ENCODE measurements at places on chromosomes 3 and 15. TPM values are rescaled to one million over a fixed set of nuclear protein-coding genes. Genes with fewer than 3 reads are reported as not detected.
A peak's percentile ranks its signal among the peaks of the same experiment; 100 is the strongest.

DNA sequence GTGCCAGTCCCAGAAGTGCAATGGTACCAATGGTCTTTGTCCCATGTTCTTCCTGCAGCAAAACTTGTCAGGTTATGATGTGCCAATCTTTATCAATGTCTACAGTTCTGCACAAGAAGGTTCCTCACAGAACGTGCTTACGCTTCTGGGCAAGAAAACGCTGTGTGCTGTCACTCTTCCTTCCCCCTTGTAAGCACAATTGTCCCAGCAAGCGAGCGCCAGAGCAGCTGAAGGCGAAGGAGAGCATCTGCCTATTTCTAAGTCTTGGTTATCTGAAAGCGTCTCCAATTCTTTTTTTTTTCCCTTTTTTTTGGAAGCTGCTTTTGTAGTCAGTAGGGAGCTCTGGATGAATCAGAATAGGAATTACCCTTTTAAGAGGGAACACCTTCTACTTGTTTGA lies 514.4 kb downstream of the FGF12 start:
- H3K4me1 ChIP-seq = no peaks in the 10 kb centered on the region
- no peak overlapping the region for H3K27ac ChIP-seq
- H3K27me3 ChIP-seq = no peaks in the 10 kb centered on the region
- no peaks in the 10 kb centered on the region for H3K36me3 ChIP-seq
- DNase-seq = no peak

- no peaks in the 10 kb centered on the region for H3K27me3 ChIP-seq
- no peaks in the 10 kb centered on the region for H3K36me3 ChIP-seq
- no peak overlapping the region for H3K27ac ChIP-seq
- no peak for DNase-seq
- no peak overlapping the region for H3K4me3 ChIP-seq
Measured at GRCh38 chr3:121111914-121112612, 204.1 kb downstream of the STXBP5L start.

DNA sequence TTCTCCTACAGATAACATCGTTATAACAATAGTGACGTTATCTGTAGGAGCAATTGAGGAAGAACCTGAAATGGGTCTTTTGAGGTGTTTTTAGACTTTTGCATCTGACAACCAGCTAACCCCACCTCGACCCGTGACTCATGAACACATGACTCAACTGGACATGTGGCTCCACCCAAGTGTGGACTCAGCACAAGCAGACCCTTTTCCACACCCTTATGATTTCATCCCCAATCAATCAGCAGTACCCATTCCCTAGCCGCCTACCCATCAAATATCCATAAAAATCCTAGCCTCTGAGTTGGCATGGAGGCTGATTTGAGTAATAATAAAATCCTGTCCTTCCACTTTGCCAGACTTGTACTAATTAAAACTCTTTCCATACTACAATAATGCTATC lies 255.4 kb downstream of the ARPP21 start:
- no peak overlapping the region for H3K4me3 ChIP-seq
- H3K27me3 ChIP-seq = no peaks in the 10 kb centered on the region
- no peaks in the 10 kb centered on the region for H3K4me1 ChIP-seq
- no peak overlapping the region for H3K27ac ChIP-seq
- no peaks in the 10 kb centered on the region for H3K36me3 ChIP-seq

- H3K27ac ChIP-seq = no peak overlapping the region
- peaks cover 18% of the 10 kb centered on the region for H3K36me3 ChIP-seq
- DNase-seq = no peak
- H3K27me3 ChIP-seq = no peaks in the 10 kb centered on the region
Measured at GRCh38 chr3:126743781-126744180, 39.7 kb downstream of the CHCHD6 start.

DNA sequence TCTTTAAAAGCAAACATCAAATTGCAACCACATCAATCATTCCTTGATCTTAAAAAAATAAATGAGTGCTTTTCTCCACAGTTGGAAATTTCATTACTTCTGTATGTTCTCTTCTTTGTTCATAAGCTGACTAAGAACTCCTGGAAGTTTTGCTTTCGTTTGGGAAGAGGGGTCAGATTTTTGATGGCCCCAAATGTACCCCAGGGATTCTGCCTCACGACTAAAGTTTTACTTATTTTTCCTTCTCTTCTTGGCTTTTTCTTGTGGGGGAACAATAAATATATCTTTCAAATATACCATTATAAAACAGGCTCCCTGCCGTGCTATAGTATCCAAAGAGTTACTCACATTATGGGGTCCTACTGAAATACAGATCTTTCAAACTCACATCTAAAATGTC lies 215.0 kb upstream of the CDIN1 start:
- peaks cover 4% of the 10 kb centered on the region for H3K27me3 ChIP-seq
- no peak overlapping the region for H3K27ac ChIP-seq
- no peak overlapping the region for H3K4me3 ChIP-seq
- no peak for DNase-seq
- H3K36me3 ChIP-seq = no peaks in the 10 kb centered on the region

DNA sequence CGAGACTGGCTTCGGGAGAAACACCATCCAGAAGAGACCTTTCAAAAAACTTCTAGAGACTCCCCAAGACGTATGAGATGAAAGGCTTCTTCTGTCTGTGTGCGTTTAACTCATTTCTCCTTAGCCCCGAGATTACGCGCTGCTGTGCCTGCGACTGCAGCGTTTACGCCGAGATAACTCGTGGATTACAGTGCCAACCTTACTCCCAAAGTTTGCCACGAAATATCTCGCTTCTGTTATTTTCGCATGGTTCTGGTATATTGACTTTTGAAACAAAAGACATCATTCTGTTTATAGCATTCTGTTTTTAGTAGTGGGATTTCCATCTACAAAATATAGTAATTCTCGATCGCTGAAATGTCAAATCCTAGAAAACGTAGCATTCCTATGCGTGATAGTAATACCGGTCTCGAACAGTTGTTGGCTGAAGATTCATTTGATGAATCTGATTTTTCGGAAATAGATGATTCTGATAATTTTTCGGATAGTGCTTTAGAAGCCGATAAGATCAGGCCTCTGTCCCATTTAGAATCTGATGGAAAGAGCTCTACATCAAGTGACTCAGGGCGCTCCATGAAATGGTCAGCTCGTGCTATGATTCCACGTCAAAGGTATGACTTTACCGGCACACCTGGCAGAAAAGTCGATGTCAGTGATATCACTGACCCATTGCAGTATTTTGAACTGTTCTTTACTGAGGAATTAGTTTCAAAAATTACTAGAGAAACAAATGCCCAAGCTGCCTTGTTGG lies 467 bp downstream of the PGBD4 start:
- peak overlapping the region; percentile 99 for H3K27ac ChIP-seq
- H3K4me1 ChIP-seq = peaks cover 53% of the 10 kb centered on the region
- no peaks in the 10 kb centered on the region for H3K27me3 ChIP-seq
- peaks cover 6% of the 10 kb centered on the region for H3K36me3 ChIP-seq

GRCh38 chr3:53166781-53167291 lies 5.8 kb downstream of the PRKCD start:
- no peaks in the 10 kb centered on the region for H3K27me3 ChIP-seq
- no peak overlapping the region for H3K27ac ChIP-seq
- no peak overlapping the region for H3K4me3 ChIP-seq
- H3K4me1 ChIP-seq = peaks cover 68% of the 10 kb centered on the region
- H3K36me3 ChIP-seq = no peaks in the 10 kb centered on the region

GRCh38 chr15:101388046-101388445 lies 93.0 kb upstream of the SNRPA1 start:
- H3K36me3 ChIP-seq = no peaks in the 10 kb centered on the region
- no peaks in the 10 kb centered on the region for H3K27me3 ChIP-seq
- H3K4me3 ChIP-seq = no peak overlapping the region
- no peak overlapping the region for H3K27ac ChIP-seq
- DNase-seq = no peak
- H3K4me1 ChIP-seq = no peaks in the 10 kb centered on the region

DNA sequence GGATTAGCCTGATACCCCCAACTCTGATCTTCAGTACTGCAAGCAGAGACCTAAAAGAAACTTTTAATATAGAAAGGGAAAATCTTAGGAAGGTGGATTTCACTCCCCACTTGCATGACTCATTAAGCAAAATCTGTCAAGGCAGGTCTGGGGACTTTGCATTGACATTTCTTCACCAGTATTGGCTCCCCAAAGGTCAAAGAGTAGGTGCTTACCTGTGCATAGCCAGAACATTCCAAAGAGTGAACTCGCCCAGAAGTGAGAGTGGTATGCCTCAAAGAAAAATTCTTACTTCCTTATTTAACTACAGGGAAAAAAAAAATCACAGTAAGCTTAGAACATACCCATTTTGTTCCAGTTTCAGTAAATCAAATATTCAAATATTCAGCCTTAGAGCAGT lies 140.9 kb upstream of the TP63 start:
- H3K4me3 ChIP-seq = no peak overlapping the region
- no peaks in the 10 kb centered on the region for H3K4me1 ChIP-seq
- no peak for DNase-seq
- H3K27ac ChIP-seq = no peak overlapping the region
- H3K27me3 ChIP-seq = no peaks in the 10 kb centered on the region
- H3K36me3 ChIP-seq = peaks cover 4% of the 10 kb centered on the region

- H3K36me3 ChIP-seq = peaks cover 7% of the 10 kb centered on the region
- H3K4me1 ChIP-seq = no peaks in the 10 kb centered on the region
- no peak overlapping the region for H3K4me3 ChIP-seq
- H3K27me3 ChIP-seq = no peaks in the 10 kb centered on the region
- DNase-seq = no peak
Measured at GRCh38 chr15:35095941-35096340, 10.8 kb upstream of the NANOGP8 start.

DNA sequence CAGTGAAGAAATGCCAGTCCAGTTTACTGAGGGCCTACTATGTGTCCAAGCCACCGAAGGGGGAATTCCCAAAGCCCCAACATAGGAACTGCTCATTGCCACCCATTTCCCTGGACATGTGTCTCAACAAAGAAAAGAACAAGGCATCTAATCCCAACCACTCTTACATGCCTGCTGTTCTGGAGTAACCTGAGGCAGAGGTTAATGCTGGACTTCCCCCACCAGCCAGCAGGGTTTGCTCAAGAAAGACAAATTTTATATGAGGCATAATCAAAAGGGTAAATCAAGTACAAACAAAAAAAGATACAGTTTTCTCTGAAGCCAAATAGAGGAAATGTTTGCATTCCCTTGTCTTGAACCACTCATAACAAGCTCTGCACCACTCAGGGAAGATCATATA lies 4.1 kb downstream of the ADCY5 start:
- DNase-seq = no peak
- no peaks in the 10 kb centered on the region for H3K4me1 ChIP-seq
- H3K36me3 ChIP-seq = no peaks in the 10 kb centered on the region
- peaks cover 40% of the 10 kb centered on the region for H3K27me3 ChIP-seq
- H3K27ac ChIP-seq = no peak overlapping the region
- no peak overlapping the region for H3K4me3 ChIP-seq

- no peak for DNase-seq
- peak overlapping the region; percentile 90 for H3K27ac ChIP-seq
- peaks cover 22% of the 10 kb centered on the region for H3K36me3 ChIP-seq
- H3K27me3 ChIP-seq = no peaks in the 10 kb centered on the region
- peaks cover 61% of the 10 kb centered on the region for H3K4me1 ChIP-seq
Measured at GRCh38 chr3:71429597-71429988, 153.9 kb downstream of the FOXP1 start.

GRCh38 chr3:98501270-98501669 lies 3.8 kb downstream of the OR5K2 start:
- no peak overlapping the region for H3K27ac ChIP-seq
- no peaks in the 10 kb centered on the region for H3K27me3 ChIP-seq
- peaks cover 1% of the 10 kb centered on the region for H3K4me1 ChIP-seq

- DNase-seq = no peak
- no peak overlapping the region for H3K4me3 ChIP-seq
- H3K4me1 ChIP-seq = peaks cover 23% of the 10 kb centered on the region
- H3K36me3 ChIP-seq = peaks cover 1% of the 10 kb centered on the region
Measured at GRCh38 chr3:71551311-71551919, 32.1 kb downstream of the FOXP1 start.

DNA sequence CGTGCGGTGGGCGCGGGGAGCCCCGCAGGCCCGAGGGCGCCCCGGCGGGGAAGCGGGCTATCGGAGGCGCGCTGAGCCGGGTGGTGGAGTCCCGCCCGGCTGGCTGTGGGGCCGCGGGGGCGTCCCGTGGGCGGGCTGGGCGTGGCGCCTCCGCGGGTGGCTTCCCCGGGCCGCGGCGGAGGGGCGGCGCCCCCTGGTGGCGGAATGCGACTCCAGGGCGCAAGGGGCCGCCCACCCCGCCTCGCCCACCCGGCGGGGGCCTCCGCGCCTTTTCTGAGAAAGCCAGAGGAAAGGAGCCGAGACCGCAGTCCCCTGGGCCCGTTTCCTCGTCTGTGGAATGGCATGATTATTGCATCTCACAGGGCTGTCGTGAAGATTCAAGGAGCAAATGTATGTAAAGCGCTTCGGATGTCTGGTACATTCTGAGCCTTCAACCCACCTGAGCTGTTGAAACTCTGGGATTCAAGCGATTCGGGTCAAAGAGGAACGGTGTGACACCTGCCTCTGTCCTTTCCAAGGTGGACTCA lies 31.9 kb upstream of the RAB6B start:
- peak overlapping the region; percentile 79 for H3K4me3 ChIP-seq
- peak; percentile 74 for DNase-seq
- H3K27ac ChIP-seq = peak overlapping the region; percentile 33
- H3K36me3 ChIP-seq = no peaks in the 10 kb centered on the region

GRCh38 chr3:155138677-155139076 lies 58.6 kb downstream of the MME start:
- no peak overlapping the region for H3K27ac ChIP-seq
- H3K4me3 ChIP-seq = no peak overlapping the region
- DNase-seq = no peak
- no peaks in the 10 kb centered on the region for H3K36me3 ChIP-seq
- no peaks in the 10 kb centered on the region for H3K4me1 ChIP-seq

- no peak overlapping the region for H3K4me3 ChIP-seq
- peaks cover 68% of the 10 kb centered on the region for H3K4me1 ChIP-seq
- no peak for DNase-seq
- peaks cover 73% of the 10 kb centered on the region for H3K36me3 ChIP-seq
- no peaks in the 10 kb centered on the region for H3K27me3 ChIP-seq
Measured at GRCh38 chr3:152444029-152444641, 175.4 kb downstream of the MBNL1 start.

DNA sequence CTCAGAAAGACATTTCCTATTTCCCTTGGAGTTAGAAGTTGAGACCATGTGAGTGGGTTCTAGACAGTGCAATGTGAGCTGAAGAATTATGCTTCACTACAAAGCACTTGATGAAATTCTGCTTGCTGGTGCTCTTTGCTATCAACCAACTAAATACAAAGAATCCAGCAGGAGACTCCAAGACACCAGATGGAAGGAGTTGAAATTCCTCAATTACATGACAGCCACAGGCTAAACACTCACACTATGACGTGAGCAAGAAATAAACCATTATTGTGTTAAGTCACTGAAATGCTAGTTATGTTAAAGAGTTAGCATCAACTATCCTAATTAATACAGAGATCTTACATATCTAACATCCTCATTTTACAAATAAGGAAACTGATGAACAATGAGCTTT lies 8.2 kb upstream of the MAP4 start:
- H3K27ac ChIP-seq = no peak overlapping the region
- no peaks in the 10 kb centered on the region for H3K4me1 ChIP-seq
- H3K4me3 ChIP-seq = no peak overlapping the region
- DNase-seq = no peak

Gene PLCB2
- total RNA-seq = 156 TPM

Gene GOLGA8J
- total RNA-seq = 0.60 TPM

Gene GUCA1C
- total RNA-seq = not detected

Gene GOLGA8M
- 10.3 TPM for total RNA-seq

Gene SKIC8
- 45.3 TPM for total RNA-seq

Gene SLC28A1
- total RNA-seq = not detected

Gene GPR176
- not detected for total RNA-seq

Gene TMEM40
- total RNA-seq = not detected

Gene MYRIP
- not detected for total RNA-seq

Gene ZPLD1
- not detected for total RNA-seq

Gene CD47
- total RNA-seq = 192 TPM

Measured in naive thymus-derived CD8-positive, alpha-beta T cell (primary cell).